Epithelial cell of proximal tubule (primary cell): ENCODE measurements at places on chromosomes 11 and 22. TPM values are rescaled to one million over a fixed set of nuclear protein-coding genes. Genes with fewer than 3 reads are reported as not detected.

DNA sequence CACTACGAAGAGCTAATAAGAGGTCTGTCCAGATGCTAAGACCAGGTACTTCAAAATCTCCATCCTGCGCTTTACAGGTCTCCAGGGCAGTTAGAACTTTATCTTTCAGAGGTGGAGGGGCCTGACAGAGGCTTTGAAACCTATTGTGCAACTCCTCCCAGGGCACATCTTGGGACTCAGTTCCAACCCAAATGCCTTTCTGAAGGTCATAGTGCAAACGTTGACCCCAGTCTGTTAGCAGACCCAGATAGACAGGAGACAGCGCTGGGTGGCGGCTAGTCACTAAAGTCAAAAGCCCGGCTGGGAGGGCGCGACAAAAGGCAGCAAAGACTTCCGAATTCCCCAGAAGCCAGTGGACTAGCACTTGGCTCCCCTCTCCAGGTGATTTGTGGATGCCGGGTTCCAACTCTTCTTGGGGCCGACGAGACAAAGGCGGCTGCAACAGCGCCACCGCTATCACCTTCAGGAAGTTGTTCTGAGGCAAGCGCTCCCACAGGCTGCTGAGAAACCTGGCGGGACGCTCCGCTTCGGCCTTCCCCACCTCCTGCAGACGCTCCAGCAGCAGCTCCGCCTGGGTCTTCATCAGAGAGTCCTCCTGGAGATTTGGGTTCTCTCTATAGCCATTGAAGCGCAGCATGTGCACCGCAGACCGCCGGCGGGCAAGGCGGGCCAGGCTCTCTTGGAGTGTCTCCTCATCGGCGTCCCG, 728 bp downstream of the FANCF start:
- no peak for DNase-seq

DNA sequence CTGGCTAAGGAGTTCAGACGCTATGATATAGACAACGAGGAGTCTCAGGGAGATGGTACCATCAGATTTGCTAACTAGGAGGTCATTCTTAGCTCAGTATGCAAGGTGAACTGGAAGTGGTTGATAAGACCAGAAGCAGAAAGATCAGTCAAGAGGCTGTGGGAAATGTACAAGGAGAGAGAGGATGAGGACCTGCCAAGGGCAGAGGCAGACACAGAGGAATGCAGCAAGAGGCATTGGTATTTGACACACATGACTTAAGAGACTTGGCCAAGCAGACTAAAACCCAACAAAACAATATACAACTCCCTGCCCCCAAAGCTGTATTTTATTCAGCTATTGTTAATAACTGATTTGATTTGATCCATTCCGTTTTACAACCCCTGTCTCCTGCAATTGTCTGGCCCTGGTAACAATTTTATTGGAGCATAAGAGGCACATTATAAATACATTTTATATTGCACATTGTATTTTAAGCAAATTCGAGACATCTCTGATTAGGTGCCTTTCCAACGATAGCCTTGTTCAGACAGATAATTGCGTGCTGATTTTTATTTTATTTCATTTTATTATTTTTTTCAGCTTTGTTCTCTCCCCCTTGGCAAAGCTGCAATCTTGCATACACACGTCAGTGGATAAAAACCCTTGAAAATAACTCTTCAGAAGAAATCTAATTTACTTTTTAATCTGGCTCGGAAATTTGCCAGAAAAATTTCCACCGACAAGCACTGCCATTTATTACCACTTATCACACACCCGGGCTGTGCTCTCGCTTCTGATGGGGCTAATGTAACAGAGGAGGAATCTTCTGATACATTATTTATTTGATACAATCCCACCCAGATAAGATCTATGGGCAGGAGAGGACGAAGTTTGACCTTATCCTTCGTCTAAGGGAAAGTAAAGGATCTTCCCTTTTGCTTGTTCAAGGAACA, 237.8 kb downstream of the NXPE2 start:
- DNase-seq, result no peak

DNA sequence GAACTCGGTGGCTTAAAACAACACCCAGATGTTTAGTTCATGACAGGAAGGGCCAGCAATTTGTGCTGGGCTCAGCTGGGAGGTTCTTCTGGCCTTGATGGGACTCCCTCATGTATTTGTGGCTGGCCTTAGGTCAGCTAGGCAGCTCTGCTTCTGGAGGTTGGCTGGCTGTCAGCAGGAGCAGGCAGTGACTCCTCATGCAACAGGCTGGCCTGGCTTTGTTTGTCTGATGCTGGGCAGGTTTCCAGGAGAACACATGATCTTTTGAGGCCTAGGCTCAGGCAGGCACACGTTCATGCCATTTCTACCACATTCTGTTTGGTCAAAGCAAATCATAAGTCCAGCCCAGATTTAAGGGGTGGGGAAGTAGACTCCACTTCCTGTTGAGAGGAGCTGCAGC, 571.2 kb downstream of the TBC1D22A start:
- no peak for DNase-seq

Gene FGF19
- total RNA-seq, result not detected in 2 replicates

GRCh38 chr11:56906683-56907148, 82.0 kb upstream of the OR5AK2 start:
- no peak for DNase-seq

GRCh38 chr11:16912692-16913111, 101.5 kb downstream of the PLEKHA7 start:
- no peak for DNase-seq

DNA sequence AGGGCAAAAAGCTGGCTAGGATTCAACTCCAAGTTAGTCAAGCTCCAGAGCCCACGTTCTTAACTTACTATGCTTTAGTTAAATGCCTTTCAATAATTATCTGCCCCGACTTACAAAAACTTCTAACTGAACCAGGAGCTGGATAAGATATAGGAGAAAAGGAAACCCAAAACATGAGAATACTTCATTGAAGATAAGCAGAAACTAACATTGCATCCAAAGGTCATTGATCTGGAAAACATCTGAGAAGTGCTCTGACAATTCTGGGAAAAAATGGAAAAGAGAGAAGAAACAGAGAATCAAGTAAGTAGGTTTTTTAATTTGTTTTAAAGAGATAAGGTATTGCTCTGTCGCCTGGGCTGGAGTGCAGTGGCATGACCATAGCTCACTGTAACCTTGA, 27.2 kb downstream of the ACAT1 start:
- peak; percentile 10 for DNase-seq

Gene SHANK3
- 1.4 and 3.6 TPM in 2 replicates for total RNA-seq

DNA sequence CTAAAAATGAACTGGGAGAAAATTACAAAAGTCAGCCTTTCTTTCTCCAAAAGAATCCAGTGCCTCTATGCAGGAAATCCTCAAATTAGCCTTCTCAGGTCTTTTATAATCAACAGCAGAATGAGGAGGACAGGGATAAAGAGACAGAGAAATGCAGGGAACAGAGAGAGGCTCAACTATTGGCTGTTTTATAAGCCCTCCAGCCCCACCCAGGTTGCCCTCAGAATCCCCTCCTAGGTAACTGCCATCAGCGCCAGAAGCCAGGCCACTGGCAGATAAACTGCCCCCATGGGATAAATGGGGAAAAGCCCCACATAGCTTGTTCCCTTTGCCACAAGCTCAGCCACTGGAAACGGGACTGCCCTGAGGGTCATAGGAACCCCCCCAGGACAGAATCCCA, 10.9 kb upstream of the HMOX1 start:
- DNase-seq, result no peak

Gene ARHGAP8
- total RNA-seq, result 18.9 and 38.1 TPM in 2 replicates

- DNase-seq, result no peak
Observed at GRCh38 chr22:30305519-30305905, 16.2 kb upstream of the CASTOR1 start.

Gene OMP
- not detected in 2 replicates for total RNA-seq

DNA sequence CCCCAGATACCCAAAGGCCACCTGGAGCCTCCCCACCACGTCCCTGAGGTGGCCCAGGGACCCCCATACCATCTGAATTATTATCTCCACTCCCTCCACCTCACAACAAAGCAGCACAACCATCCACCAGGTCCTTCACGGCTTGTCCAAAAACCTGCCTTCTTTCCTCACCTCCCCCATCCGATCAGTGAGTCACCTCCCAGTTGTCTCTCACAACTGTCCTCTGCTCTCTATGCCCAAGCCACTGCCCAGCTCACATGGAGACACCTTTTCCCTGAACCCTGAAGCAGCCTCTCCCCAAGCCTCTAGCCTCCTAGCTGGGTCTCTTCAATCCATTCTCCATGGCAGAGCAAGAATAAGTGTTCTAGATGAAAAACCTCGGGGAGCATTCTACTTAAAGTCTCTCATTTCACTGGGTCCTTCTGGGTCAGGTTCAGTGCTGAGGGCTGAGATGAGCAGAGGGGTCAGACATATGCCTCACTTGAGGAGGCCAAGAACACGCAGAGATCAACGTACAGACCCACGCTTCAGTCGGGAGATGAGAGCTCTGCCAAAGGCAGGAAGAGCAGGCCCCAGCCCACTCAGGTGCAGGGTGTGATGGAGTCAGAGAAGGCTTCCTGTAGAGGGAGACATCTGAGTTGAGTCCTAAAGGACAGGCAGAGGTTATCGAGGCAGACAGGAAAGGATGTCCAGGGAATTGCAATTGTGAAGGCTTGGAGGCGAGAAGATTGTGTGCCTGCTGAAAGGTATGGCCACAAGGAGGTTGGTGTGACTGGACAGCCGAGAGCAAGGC, 74.7 kb downstream of the PDE2A start:
- DNase-seq, result no peak

Gene KCTD14
- total RNA-seq, result 8.5 and 26.8 TPM in 2 replicates

- no peak for DNase-seq
Observed at GRCh38 chr11:121841487-121842191, 274.4 kb downstream of the BLID start.

Gene TRIM51
- not detected in 2 replicates for total RNA-seq

Gene MMP8
- total RNA-seq, result not detected in 2 replicates

GRCh38 chr11:39786682-39787081, 1672.8 kb downstream of the LRRC4C start:
- no peak for DNase-seq

Gene CCDC89
- total RNA-seq, result 0.51 TPM in 1 of 2 replicates, not detected in the other

- no peak for DNase-seq
Observed at GRCh38 chr11:117658809-117659208, 138.2 kb downstream of the DSCAML1 start.

- DNase-seq, result no peak
Observed at GRCh38 chr22:34588871-34589545, 476.9 kb upstream of the ISX start.

DNA sequence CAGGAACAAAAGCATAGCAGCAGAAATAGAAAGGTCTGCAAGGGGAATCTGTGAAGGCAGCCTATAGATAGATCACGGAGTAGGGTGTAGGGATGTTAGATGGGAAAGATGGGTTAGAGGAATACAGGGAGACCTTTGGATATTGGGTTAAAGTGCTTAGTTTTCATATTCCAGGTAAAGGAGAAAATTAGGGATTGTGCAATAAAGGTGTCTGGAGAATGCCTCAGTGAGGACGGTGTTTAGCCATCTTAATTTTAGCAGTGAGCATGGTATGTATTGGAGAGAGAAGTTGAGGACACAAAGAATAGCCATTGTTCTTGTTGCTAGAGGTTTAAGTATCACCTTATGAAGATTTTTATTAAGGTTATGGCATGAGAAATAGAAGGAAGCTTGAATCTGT, 17.7 kb downstream of the GAS2 start:
- DNase-seq, result no peak

DNA sequence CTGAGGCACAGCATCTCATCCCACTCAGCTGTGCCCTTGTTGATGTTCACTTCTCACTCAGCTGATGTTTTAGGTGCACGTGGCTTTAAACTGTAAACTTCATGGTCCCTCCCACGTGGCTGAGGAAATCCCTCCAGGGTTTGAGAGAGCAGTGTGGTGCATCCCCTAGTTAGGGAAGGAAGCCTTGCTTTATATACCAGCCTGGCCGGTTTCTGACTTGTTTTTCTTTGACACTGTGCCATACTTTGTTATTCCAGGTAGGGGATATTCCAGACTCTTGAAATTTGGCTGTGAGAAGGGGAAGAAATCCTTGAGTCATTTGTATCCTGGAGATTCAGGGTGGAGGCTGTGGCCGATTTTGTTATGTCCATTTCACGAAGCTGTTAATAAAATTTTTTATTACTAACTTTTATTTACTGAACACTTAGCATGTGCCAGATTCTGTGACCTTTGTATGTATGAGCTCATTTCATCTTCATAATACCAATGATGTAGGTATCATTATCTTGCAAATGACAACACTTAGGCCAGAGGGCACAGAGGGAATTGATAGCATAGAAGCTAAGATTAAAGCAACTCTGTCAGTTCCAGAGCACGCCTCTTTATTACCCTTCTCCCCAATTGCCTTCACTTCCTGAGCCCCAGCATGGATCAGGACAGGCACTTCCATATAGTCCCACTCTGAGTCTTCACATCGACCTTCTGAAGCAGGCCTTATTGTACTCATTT, 116.6 kb downstream of the NAV2 start:
- DNase-seq, result no peak

Gene DAGLA
- total RNA-seq, result 4.5 and 7.3 TPM in 2 replicates

DNA sequence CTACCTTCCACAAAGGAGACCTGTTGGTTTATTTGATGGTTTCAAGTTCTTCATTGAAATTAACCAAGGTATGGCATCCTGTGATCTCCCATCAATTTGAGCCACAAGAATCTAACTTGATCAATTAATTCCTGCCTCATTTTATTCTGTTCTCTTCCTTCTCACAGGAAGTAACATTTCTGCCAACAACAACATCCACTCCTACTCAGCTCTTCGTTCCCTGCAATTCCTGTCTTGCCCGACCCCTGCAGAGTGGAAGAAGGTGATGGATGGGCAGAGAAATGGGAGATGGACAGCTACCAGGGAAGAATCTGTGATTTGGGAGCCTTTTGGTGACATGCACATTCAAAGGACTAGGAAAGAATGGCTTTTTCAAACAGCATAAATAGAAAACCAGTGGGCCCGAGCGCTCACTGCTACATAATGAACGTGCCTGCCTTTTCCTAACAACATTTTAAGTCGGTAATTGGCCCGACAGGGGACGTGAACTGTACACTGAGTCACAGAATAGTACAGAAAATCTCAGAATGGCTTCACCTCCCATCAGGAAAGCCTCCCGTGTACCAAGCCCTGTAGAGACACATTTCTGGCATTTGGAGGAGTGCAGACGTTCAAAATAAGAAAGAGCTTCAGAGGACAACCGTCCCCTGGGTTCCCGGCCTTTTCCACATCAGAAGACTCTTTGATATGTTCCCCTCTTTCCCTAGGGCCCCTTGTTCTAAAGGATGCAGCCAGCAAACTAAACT, 112.6 kb upstream of the SEZ6L start:
- DNase-seq, result no peak

DNA sequence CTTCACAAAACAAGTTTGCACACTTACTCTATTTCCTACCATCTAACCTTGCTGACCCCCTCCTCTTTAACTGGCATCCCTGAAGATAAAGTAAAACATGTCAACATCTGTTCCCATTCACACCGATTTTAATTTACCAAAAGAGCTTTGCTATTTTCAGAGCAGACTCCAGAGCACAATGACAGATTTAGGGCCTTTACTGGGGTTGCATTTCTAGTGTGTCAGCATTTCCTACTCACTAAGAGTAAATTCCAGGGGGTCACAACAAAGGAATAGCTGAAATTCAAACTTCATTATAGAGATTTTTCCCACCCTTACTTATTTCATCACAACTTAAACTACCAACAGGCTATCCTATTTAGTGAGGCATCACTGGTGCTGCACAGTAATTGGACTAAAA, 60.8 kb downstream of the SOX6 start:
- no peak for DNase-seq
